ENCODE measurements at places on chromosomes 12 and 14. TPM values are rescaled to one million over a fixed set of nuclear protein-coding genes. Genes with fewer than 3 reads are reported as not detected.

The SLC39A5 gene
- total RNA-seq, result 0.21 TPM

The KRT81 gene
- not detected for total RNA-seq

The DDX54 gene
- total RNA-seq, result 64.7 TPM

The PXMP2 gene
- 31.5 TPM for total RNA-seq

The HVCN1 gene
- total RNA-seq, result 2.3 TPM

The SUDS3 gene
- 32.8 TPM for total RNA-seq

The LGR5 gene
- total RNA-seq, result not detected

The HOXC9 gene
- total RNA-seq, result 4.3 TPM

The OVCH1 gene
- not detected for total RNA-seq

The AKAP3 gene
- total RNA-seq, result 1.7 TPM

The SYNDIG1L gene
- total RNA-seq, result not detected

The RIMBP2 gene
- total RNA-seq, result 0.04 TPM

The TEX22 gene
- 0.07 TPM for total RNA-seq

The STK38L gene
- total RNA-seq, result 15.0 TPM

The KRT72 gene
- not detected for total RNA-seq

The KRT79 gene
- total RNA-seq, result not detected

The RNASE4 gene
- total RNA-seq, result 3.3 TPM

The TAS2R50 gene
- total RNA-seq, result 0.11 TPM

The TTC5 gene
- total RNA-seq, result 14.9 TPM

The CLEC4A gene
- total RNA-seq, result not detected

The PDE3A gene
- total RNA-seq, result not detected

The LRRC10 gene
- not detected for total RNA-seq

The PAPOLA gene
- total RNA-seq, result 129 TPM

The SINHCAF gene
- total RNA-seq, result 62.1 TPM

The APPL2 gene
- total RNA-seq, result 31.2 TPM

The SOAT2 gene
- total RNA-seq, result not detected

The CALCOCO1 gene
- total RNA-seq, result 51.5 TPM

The MBIP gene
- total RNA-seq, result 12.9 TPM

The ST8SIA1 gene
- 0.46 TPM for total RNA-seq

The SLC35E3 gene
- 5.2 TPM for total RNA-seq

The TMPRSS12 gene
- total RNA-seq, result not detected

The EPYC gene
- total RNA-seq, result not detected

The EFS gene
- total RNA-seq, result 9.1 TPM

The OGFOD2 gene
- total RNA-seq, result 12.9 TPM

The PKP2 gene
- 84.4 TPM for total RNA-seq
